ENCODE measurements at places on chromosomes 2 and 18. TPM values are rescaled to one million over a fixed set of nuclear protein-coding genes. Genes with fewer than 3 reads are reported as not detected.

- DNase-seq = no peak
Measured at GRCh38 chr2:17749753-17750438, 3.7 kb downstream of the SMC6 start.

GRCh38 chr2:60385648-60386047 is 167.8 kb downstream of the BCL11A start:
- no peak for DNase-seq

DNA sequence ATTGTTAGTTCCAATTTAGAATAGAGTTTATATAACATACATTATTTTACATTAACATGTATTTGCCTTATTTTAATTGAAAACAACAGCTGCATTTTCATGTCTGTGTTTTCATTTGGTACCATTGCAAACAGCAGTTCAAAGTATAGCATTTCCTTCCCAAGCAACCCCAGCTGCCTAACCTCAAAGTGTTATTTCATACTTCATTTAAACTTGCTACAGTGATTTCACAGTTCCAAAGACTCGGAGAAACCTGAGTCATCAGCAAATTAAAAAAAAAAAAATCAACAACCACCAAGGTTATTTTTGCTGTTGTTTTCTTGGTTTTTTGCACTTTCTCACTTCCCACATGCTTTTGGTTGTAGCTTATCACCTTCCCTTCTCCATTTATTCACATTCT is 236.5 kb upstream of the SPHKAP start:
- no peak for DNase-seq

- DNase-seq = peak; percentile 57
Measured at GRCh38 chr2:96470636-96471035, 34.5 kb downstream of the NEURL3 start.

GRCh38 chr2:37748541-37748940 is 77.1 kb upstream of the CDC42EP3 start:
- DNase-seq = no peak

DNA sequence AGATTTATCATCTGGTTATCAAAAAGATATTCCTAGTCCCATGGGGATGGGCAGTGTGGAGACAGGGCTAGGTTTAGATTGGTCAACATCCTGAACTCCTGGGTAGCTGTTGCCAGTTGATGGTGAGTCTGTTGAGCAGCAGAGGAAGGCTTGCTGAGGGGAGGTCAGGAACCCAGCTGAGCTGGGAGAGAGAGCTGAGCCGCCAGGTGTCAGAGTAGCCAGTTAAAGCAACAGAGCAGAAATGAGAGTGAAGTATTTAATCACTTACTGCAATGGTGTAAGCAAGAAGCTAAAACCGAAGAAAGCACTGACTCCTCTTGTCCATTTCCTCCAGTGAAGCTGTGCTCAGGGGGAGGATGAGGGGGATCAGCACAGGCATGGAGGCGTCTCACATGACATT is 29.6 kb downstream of the SMYD1 start:
- DNase-seq = no peak

ACTG2 gene
- 0.63 TPM for total RNA-seq

GAREM2 gene
- 3.2 TPM for total RNA-seq

OTOS gene
- not detected for total RNA-seq

EMILIN2 gene
- total RNA-seq = 21.5 TPM
